Muscle of leg (tissue), 16 donors: ENCODE measurements at places on chromosomes 1 and 21.

DNA sequence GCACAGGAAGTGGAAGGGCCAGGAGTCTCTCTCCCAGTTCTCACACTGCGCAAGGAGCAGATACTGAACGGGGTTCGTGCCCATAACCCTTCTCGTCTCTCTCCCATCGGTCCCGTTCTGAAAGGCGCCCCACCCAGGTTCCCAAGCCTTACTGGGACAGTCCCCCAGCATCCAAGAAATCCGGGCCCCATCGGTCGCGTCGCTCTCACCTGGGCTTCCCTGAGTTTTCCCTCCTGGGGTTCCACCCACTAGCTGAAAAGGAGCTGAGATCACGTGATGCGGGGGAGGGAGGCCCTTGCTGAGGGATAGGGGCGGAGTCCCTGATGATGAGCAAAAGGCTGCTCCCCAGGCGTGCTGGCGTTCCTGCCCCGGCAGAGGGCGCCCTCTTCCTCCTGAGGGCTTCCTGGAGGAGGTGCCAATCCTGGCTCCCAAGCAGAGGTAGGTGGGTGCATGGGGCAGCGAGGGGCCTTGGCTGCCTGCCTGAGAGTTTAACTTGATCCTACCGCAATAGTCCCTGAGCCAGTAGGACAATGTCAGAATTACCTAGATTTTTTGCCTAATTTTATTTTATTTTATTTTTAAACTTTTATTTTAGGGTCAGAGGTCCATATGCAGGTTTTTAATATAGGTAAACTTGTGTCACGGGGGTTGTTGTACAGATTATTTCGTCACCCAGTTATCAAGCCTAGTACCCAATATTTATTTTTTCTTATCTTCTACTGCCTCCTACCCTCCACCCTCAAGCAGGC, at the start of gene SPOCD1:
Gene SPOCD1 (minus strand): TSS at position 271 of the 749 bp plus-strand sequence. CDS start 689 bp downstream, outside the sequence.
- peak; percentile 55 for DNase-seq

DNA sequence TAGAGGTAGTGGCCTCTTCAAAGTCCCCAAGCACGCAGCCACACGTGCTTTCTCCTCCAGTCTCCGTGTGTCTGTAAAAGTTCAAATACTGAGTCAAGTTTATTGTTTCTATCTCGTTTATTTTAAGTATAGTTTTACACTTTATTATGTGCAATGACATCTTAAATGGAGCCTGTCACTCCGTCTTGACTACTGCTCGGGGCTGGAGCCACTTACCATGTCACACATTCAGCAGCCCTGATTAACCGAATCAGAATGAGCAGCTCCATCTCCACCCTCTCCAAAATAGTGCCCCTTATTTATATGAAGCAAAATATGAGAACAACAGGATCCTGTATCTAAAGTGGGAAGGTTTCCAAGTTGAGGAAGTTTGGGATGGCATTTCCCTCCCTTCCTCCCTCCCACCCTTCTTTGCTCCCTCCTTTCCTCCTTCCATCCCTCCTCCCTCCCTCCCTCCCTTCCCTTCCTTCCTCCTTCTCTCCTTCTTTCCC, 201.0 kb downstream of the PBX1 start:
- DNase-seq, result no peak

DNA sequence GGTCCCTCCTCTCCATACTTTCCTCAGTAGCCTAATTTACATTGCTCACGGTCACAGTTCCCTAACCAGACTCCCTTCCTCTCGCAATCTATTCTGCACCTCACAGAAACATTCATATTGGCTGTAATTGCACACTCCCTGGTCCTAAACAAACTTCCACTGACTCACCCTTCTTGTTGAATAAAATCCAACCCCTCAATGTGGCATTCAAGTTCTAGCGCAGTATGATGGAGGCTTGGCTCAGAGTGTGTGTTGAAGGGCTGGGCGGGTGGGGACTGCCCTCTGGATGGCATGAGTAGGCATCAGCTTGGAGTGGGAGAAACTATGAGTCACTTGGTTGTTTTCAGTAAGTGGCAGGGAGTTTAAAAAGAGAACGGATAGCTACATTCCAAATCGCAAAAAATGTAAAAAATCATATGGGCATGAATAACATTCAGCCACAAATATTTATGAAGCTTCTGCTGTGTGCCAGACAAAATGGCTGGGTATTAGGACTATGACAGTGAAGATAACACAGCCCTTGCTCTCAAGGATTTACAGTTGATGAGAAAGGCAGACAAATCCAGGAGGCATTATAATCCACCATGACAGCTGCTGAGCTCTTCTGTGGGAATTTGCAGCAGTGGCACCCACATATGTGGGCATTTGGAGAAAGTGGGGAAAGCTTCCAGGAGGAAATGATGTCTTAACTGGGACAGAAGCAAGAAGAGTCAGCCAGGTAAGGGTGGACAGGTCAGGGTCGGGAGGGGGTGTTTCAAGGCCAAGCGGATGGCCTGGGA, 42.2 kb upstream of the LYST start:
- peak; percentile 38 for DNase-seq

- peak; percentile 69 for DNase-seq
These were observed 118.4 kb upstream of the L1TD1 start for GRCh38 chr1:62076286-62076685.

- DNase-seq, result peak; percentile 97
These were observed 20.7 kb upstream of the LAX1 start for GRCh38 chr1:203744075-203744972.

- no peak for DNase-seq
These were observed 78.2 kb downstream of the SKI start for GRCh38 chr1:2306151-2306978.

DNA sequence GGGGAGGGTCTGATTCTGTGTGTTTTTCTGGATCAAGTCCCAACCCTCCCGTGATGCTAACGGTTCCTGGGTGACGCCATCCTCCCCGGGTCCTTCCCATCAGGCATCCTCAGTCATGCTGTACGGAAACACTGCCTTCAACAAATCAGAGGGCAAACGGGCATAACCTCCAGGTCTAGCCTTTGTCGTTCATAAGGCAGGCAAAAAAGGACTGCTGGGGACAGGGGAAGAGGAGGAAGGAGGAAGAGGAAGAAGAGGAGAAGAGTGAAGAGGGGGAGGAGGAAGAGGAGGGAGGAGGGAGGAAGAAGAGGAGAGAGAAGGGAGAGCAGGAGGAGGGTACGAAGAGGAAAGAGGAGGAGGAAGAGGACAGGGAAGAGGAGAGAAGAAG, 84.4 kb downstream of the ITPKB start:
- no peak for DNase-seq

DNA sequence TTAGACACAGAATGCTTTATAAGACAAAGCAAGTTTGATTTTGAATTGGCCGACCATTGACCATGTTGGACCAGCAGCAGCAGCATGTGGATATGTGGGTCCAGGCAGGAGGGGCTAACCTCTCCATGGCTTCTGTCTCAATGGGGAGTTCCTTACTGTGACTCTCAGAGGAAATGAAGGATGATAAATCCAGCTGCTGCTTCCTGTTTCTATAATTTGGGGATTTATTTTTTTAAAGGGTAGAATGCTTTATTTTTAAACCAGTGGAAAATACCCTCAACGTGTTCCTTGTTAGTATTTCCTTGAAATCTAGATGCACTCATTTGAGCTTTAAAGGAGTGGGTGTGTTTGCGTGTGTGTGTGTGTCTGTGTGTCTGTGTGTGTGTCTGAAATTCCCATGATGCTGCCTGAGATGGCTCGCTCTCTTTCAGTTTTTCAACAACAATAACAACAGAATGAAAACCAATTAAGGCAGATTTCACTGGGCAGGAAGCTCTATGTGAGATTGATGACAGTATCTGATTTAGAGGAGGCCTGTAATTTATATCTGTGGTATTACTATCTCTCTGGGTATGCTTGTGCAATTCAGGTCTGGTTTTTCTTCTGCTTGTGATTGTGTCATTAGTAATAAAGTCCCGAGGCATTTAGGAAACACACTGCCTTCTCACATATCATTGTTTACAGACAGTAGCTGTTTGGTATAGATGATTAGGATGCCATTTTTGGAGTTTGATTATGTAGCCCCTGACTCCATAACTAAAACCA, 86.1 kb upstream of the ZNF326 start:
- DNase-seq, result peak; percentile 75

DNA sequence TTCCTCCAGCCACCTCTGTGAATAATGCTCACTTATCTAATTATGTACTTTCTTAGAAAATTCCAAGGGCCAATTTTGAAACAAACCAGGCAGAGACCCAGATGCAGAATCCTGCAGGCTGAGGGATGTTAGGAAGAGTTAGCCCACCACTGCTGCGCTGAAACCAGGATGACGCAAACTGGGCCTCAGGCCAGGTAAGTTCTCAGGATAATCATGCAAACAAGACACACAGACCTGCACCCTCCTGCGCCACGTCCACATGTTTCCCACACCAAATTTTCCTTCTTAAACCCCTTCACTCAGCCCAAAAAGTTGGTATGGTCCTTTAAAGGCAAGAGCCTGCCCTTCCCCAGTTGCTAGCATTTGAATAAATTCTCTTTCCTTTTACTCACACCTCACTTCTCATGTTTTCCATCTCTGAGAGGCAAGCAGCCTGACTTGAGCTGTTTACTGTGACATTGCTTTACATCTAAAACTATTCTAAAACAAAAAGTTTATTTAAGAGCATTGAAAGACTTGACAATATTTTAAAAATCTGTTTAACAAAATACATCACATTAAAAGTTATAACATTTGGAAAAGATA, 887.1 kb downstream of the LRRIQ3 start:
- DNase-seq, result peak; percentile 8

GRCh38 chr1:183807549-183808168, 2.7 kb downstream of the RGL1 start:
- DNase-seq, result peak; percentile 82

GRCh38 chr1:33377013-33377412, 53.9 kb downstream of the PHC2 start:
- DNase-seq, result no peak

GRCh38 chr1:77060000-77060399, 159.2 kb downstream of the PIGK start:
- peak; percentile 22 for DNase-seq

DNA sequence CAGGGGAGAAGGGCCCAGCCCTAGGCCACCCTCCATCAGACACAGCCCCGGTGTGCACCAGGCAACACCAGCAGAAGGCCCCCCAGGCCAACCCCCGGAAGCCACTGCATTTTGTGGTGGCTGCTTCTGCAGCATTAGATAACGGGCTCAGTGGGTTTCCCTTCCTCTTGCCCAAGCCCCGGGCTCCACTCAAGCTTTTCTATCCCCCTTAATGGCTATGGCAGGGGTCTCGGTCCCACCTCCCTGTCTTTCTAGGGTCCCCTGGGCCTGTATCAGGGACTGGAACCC, 18.9 kb downstream of the C1orf174 start:
- DNase-seq, result no peak

GRCh38 chr1:67347688-67348472, 40.2 kb downstream of the IL12RB2 start:
- DNase-seq, result peak; percentile 63

GRCh38 chr1:43530483-43531106, at the start of gene PTPRF:
Gene PTPRF, plus strand, starts transcription at chr1:43530883. Its CDS starts 14,193 bp downstream, at chr1:43545076.
- DNase-seq, result peak; percentile 75

DNA sequence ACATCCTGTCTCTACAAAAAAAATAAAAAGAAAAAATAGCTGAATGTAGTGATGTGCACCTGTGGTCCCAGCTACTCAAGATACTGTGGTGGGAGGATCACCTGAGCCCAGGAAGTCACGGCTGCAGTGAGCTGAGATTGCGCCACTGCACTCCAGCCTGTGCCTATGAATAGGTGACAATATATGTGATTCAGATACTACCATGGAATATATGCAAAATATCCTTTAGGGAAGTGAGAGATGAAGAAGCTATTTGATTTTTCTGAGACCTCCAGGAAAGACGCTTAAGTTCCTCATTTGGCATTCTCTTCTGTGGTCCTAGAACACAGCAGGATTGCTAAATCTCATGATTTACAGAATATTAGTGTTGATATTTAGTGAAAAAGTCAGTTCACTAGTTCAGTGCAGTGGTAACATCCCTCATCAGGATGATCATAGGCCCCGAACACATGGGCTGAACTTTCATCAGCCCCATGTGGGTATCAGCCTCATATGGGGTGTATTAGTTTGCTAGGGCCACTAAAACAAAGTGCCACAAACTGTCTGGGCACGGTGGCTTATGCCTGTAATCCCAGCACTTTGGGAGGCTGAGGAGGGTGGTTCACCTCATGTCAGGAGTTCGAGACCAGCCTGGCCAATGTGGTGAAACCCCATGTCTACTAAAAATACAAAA, 6.0 kb upstream of the VASH2 start:
- no peak for DNase-seq

DNA sequence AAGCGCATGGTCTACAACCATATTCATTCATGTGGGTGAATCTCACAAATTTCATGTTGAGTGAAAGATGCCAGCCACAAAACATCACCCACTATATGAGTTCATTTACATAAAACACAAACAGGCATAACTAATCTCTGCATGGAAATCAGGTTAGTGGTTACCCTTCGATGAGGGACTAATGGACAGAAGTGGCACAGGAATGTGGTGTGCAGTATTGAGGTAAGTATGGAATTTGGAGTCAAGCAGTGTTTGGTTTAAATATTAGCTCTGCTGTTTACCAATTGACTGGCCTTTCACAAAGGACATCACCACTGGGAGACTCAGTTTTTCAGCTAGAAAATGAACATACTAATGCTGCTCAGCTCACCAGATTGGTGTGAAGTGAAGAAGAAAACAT, 24.2 kb downstream of the CCDC185 start:
- DNase-seq, result no peak

GRCh38 chr21:28025111-28025510, 967.6 kb downstream of the LTN1 start:
- no peak for DNase-seq

- DNase-seq, result no peak
These were observed 96.4 kb downstream of the PKN2 start for GRCh38 chr1:88780485-88780884.

GRCh38 chr1:196527919-196528318, 80.3 kb downstream of the KCNT2 start:
- DNase-seq, result no peak

GRCh38 chr1:248804771-248805681, 20.7 kb downstream of the SH3BP5L start:
- DNase-seq, result peak; percentile 57

- DNase-seq, result no peak
These were observed 218.5 kb downstream of the NFIA start for GRCh38 chr1:61300899-61301298.

GRCh38 chr1:41640141-41640751, 155.8 kb upstream of the EDN2 start:
- DNase-seq, result no peak

DNA sequence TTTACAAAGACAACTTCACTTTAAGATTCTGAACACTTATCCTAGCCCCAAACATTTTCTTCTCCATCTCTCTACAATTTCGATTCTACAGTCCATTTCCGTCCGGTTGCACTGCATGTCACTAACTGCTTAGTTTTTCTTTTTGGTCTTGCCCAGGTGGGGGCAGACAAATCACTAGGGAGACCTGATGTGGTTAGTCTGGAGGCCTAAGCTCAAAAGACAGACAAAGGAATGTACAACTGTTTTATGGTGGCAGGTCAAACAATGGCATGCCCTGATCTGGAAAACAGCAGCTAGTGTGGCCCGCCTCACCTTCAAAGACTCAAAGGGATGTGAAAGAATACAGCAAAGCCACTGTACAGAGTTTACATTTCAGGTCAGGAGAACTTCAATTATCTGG, 3.8 kb downstream of the ETV3 start:
- no peak for DNase-seq
